ENCODE measurements at places on chromosomes 3 and 15.

DNA sequence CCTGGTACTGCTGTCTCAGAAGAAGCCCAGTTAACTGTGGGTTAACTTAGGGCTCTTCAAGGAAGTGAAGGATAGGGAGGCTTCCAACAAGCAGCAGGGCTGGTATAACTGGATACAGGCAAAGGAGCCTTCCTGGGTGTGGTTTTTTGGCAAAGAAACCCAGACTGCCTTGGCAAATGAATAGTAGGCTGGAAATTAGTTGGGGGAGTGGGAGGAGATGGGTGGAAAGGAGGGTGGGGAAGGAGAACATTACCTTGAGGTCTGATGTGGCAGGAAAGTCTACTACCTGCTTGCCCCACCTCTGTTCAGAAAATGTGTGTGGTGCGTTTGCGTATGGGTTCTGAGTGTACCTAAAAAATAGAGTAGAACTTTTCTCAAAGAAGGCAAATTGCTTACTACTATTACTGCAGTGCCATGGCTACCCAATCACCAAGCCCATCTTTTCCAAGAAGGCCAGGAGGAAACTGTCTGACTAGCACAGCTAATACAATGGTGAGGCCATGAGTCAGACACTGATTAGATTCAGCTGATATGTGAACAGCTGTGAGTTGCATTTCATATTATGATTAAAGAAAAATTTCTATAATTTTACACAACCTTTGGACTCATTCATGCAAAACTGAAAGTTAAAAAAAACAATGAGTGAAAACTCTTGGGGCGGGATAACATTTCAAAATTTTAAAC is 55.2 kb downstream of the SPTSSB start:
- DNase-seq = peak; percentile 47

GRCh38 chr3:89079944-89080343 is 27.5 kb upstream of the EPHA3 start:
- no peak for DNase-seq

GRCh38 chr3:191047930-191048329 is 151.1 kb upstream of the OSTN start:
- no peak for DNase-seq

DNA sequence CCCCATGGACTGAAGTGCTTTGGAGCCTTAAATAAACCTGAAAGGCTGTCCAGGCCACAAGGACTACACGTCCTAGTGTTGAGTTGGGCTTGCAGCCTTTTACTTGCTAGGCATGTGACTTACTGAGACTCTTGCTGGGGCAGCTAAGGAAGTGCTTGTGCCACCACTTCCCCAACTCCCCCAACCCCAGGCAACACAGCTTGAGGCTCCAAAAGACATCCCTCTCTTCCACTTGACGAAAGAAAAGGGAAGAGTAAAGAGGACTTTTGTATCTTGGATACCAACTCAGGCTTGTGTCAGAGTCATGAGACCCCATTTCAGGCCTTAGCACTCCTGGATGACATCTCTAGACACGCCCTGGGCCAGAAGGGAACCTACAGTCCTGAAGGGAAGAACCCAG is 109.8 kb downstream of the XRN1 start:
- DNase-seq = no peak

DNA sequence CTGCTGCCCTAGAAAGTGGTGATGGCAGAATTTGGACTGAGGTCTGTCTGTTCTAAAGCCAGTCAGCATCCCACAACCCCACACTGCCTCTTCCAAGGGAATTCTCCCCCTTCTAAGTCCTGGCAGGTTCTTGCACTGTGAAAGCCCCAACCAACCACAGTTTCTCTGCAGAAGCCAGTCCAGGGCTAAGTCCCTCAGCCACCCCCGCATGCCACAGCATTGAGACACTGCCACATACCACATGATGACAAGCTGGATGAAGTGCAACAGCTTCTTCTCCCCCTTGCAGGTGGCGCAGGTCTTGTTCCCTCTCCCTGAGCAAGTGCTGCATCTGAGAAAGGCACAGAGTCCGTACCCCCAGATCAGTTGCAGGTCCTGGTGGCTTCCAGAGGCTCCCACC is 18.6 kb downstream of the SSUH2 start:
- DNase-seq = no peak
